ENCODE measurements at places on chromosomes 4 and X.

- no peaks in the 10 kb centered on the region for H3K36me3 ChIP-seq
- H3K4me3 ChIP-seq = no peak overlapping the region
- no peak overlapping the region for H3K27ac ChIP-seq
- DNase-seq = no peak
- peaks cover 4% of the 10 kb centered on the region for H3K27me3 ChIP-seq
These were observed 222.2 kb downstream of the KCNIP4 start for GRCh38 chr4:21726255-21726815.

DNA sequence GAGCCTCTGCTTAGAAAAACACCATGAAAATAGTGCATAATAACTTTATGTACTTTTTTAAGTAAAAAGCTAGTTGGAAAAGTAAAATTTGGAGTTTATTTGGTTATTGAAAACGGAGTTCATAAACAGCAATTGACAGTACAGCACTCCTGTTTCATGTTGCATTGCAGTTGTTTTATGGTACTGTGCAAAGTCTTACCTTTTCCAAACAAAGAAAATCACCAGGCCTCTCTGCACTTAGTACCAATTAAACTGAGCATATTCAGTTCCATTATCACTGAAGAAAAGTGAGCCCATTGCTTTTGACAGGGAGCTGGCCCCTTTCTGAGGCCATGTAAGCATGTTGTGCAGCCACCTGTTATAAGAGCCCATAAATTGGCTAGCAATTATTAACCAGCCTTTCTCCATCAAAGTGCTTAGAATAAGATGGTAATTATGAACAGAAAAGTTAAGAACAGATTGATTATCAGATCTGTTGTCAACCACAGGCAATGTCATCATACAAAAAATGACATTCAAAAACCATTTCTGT lies 376.6 kb upstream of the EMCN start:
- H3K27ac ChIP-seq = no peak overlapping the region
- no peaks in the 10 kb centered on the region for H3K36me3 ChIP-seq
- no peak overlapping the region for H3K4me3 ChIP-seq
- DNase-seq = no peak
- H3K4me1 ChIP-seq = no peaks in the 10 kb centered on the region
- H3K27me3 ChIP-seq = no peaks in the 10 kb centered on the region

DNA sequence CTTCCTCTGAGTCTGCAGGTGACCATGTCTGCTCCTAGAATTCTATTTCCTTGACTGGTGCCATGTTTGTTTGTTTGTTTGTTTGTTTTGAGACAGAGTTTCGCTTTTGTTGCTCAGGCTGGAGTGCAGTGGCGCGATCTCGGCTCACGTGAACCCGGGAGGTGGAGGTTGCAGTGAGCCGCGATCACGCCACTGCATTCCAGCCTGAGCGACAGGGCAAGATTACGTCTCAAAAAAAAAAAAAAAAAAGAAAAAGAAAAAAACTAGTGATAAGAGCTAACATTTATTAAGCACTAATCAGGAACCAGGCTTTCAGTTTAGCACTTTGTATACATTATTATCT lies 7.2 kb downstream of the SAT1 start:
- peak; percentile 19 for DNase-seq
- no peak overlapping the region for H3K4me3 ChIP-seq
- H3K4me1 ChIP-seq = peaks cover 59% of the 10 kb centered on the region

- no peak overlapping the region for H3K4me3 ChIP-seq
- H3K27ac ChIP-seq = no peak overlapping the region
- peaks cover 22% of the 10 kb centered on the region for H3K36me3 ChIP-seq
- peaks cover 24% of the 10 kb centered on the region for H3K4me1 ChIP-seq
These were observed 88.3 kb downstream of the SHROOM2 start for GRCh38 chrX:9874483-9874882.

- H3K4me3 ChIP-seq = no peak overlapping the region
- H3K27ac ChIP-seq = no peak overlapping the region
- peaks cover 34% of the 10 kb centered on the region for H3K4me1 ChIP-seq
- no peaks in the 10 kb centered on the region for H3K27me3 ChIP-seq
- no peaks in the 10 kb centered on the region for H3K36me3 ChIP-seq
- no peak for DNase-seq
These were observed 296.8 kb downstream of the IDS start for GRCh38 chrX:149208307-149208706.

GRCh38 chrX:9885150-9885549 lies 82.0 kb upstream of the CLDN34 start:
- no peaks in the 10 kb centered on the region for H3K27me3 ChIP-seq
- H3K4me3 ChIP-seq = no peak overlapping the region
- DNase-seq = peak; percentile 63
- peaks cover 18% of the 10 kb centered on the region for H3K4me1 ChIP-seq
- no peak overlapping the region for H3K27ac ChIP-seq

- H3K4me1 ChIP-seq = peaks cover 33% of the 10 kb centered on the region
- peaks cover 7% of the 10 kb centered on the region for H3K27me3 ChIP-seq
- H3K4me3 ChIP-seq = no peak overlapping the region
These were observed 103.7 kb upstream of the KLF3 start for GRCh38 chr4:38560340-38560739.

DNA sequence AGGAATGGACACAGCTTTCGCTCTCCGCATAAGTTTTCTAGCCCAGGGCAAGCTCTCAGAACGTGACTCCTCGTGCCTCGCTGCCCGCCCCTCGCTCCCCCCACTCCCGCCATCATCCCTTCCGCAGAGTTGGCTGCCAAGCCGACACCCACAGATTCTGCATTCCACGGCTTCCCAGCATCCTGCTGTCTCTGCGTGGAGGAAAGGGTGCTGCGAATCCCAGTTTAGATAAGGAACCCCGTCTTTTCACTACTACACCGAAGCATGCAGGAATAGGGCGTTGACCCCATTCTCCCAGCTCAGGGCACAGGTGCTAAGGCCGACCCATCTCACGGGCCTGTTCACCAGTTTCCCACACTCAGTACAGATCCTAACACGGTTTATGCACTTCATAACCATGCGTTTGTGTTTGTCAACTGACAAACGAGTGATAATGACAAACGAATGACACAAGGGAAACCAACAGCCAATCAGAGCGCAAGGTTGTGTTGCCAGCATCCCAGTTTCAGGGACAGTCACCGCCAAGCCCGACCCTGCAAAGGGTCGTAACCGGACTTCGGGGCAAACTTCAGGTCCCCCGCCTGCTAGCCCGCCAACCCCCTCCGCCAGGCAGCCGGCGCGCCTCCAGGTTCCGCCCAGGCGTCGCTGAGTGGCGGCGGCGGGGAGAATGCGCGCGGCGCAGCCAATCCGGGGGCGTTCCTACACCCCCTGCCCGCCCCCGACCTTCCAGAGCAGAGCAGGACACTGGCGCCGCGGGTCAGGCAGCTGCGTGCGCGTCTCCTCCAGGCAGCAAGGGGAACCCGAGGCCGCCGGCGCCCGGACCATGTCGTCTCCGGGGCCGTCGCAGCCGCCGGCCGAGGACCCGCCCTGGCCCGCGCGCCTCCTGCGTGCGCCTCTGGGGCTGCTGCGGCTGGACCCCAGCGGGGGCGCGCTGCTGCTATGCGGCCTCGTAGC lies at the start of gene CYP2U1:
Gene CYP2U1, plus strand, starts transcription at position 729 of the 954 bp plus-strand sequence. Its CDS starts 95 bp downstream, at position 824.
- H3K27me3 ChIP-seq = peaks cover 33% of the 10 kb centered on the region
- no peak within 1 kb of the TSS for H3K27ac ChIP-seq
- peak; percentile 92 for DNase-seq
- H3K4me3 ChIP-seq = peak within 1 kb of the TSS; percentile 85

Data from nephron progenitor cell (in vitro differentiated cells).